Stimulated activated CD8-positive, alpha-beta memory T cell treated with anti-CD3 and anti-CD28 coated beads, Interleukin-4, amount 100 ng/mL, for 48 hours (primary cell): ENCODE measurements at places on chromosomes 7 and 10.

GRCh38 chr10:86341361-86341811 lies 25.2 kb downstream of the GRID1 start:
- DNase-seq, result no peak

DNA sequence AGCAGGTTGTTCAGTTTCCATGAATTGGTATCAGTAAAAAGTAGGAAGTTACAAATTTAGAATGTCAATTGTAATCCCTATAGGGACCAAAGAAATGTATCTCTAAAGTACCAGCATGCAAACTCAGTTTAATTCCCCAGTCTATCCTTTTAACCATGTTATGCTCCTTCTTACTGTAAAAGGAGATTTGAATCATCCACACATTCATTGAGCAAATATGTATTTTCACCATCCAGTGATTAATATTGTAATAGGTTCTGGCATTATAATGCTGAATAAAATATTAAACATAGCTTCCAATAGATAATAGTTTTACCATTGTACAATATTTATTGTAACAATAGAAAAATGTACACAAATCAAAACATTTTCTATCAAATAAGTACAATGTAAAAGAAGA lies 228.2 kb upstream of the SEMA3A start:
- no peak for DNase-seq

- no peak for DNase-seq
Measured at GRCh38 chr7:55592492-55592891, 20.2 kb upstream of the VOPP1 start.

DNA sequence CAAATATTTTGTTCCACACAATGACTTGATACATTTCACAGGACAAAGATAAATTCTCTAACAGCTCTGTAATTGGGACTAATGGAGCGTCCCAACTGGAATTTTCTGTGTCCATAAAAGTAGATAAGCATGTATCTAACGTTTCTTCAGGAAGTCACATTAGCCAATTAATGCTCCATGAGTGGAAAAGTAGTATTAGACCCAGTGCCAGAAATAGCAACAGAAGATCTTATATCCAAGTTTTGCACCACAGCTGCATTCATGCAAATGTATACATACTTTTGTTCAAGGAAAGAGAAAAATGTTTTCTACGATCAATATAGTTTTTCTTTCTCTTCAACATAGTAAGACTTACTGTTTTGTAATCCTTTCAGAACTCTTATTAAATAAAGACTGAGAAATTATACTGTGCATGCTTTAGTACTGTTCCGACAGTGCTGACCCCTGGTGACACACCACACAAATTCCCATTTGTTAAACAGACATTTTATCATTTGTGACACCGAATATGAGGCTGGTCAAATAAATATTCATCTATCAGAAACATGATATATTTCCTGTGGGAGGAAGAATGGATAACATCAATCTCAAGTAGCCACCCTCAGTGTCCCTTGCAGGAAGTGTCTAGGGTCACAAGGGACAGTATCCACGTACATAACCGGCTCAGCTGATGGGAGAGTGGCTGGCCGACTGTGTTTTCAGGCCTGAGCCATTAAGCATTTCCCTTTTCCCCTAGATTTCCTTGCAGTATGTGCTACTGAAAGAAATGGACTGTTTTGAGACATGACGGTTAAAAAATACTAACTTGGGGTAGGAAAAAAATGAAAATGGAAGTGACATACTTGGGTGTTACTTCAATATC lies 102.1 kb upstream of the RSU1 start:
- DNase-seq, result no peak

DNA sequence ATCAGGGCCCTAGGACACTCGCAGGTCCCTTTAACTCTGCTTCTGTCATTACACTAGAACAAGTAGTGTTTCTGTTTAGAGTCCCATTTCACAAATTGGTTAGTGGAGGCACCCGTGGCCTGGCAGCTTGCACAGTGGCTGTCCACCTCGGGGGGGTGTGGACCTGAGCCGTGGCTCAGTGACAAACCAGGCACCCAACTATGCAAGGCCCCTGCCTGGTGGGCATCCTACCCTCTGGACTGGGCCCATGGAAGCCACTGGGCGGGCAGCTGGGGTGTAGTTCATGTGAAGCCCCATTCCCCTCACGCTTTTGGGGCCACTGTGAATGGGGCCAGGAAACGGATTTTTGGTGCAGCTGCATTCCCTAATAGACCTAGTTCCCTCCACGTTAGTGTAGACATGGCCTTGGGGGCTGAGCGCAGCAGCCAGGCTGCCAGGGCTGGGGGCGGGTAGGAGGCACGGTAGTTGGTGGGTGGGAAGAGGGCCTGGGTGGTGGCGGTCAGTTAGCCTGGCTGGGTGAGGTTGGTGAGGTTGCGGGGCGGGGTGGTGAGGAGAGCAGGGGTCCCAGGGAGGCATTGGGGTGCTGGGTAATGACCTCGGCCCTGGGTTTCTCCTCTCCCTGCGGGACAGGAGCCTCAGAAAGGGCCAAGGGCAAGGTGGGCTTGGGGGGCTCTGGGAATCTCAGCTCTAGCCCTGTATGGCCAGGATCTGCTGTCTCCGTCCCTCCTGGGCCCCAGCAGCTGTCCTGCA lies 18.7 kb downstream of the ZNF316 start:
- DNase-seq, result no peak

DNA sequence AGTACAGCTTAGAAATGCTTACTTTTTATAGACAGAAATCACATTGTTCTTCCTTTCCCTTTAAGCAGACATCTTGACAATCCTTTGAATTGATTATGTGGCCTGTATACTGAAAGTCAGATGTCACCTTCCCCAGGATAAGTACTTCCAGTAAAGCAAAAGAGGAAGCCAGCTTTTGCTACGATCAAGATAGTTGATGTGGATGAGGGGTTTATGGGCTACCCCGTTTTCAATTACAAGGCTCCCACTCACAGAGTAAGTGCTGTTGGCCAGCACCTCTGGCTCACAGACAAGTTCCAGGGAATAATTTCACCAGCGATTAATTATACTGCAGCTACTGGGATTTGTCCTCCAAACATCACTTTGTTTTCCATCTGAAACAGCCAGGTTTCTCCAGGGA lies 95.1 kb upstream of the SAMD8 start:
- no peak for DNase-seq
